Inflammatory macrophage treated with lipopolysaccharide for 4 hours (primary cell): ENCODE measurements at places on chromosomes 3 and 15.

DNA sequence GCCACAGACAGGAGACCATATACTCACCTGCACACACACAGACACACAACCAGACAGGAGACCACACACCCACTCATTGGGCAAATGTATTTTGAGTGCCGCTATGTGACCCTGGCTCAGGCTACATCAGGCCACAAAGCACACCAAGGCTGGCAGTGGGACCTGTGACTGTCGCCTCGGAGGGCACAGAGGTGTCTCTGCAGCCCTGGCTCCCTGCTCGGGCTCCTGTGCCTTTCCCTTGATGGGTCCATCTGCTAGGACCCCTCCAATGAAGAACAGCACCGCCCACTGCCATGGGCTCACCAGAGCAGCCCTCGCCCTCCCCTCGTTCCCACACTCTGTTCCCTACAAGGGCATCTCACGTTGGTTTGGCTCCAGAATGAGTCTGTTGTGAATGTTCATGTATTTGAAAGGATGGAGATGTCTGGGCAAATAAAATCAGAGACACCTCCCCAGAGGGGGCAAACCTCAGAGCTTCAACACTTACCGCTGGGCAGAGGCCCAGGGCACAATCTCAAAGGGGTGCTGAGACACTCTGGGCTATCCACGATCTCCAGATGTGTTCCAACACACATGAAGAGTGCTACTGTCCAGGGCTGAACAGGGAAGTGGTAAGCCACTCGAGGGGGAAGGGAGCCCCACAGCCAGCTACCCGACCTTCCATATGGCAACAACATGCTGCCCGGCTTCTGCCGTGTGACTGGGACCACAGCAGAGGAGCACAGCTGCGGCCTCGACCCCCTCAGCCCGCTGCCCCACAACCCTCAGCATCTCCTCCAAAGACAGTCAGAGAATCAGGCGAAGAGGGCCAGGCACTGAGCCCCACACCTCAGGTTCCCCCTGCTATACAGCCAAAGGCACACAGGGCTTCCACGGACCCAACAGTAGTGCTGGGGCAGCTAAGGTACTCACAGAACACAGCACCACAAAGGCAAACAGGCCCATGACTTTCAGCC is 74.9 kb downstream of the OCA2 start:
- no peak for DNase-seq

DNA sequence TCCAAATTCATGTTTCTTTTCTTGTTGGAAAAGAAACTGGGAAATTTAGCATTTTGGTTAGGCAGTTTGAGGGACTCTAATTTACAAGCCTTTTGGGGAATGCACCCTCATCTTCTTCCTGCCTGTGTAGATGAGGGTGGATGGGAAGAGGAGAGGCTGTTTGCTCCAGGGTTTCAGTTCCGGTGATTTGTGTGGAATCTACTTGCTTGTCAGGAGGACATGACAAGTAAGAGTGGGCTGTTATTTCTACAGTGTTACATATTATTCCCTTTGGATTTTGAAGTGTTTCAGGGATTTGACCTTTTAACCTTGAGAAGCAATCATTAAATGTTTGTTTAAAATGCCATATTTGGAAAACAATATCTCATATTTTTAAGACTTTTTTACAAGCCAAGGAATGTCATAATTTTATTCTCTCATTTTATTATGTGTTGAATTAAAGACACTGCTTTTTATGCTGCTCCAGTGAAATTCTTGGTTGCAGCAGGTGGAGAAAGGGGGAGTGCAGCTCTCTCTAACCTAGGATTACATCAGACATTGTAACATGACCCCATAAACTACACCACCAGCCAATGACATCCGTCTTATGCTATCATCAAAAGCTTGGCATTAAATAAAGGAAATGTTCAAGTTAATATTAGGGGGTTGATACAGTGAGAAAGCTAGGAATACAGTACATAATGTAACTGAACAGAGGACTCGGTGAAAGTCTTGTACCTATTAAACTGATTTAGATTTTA is 30.2 kb downstream of the PLAAT1 start:
- no peak for DNase-seq

GRCh38 chr3:57078344-57078634 is 17.8 kb downstream of the SPATA12 start:
- peak; percentile 57 for DNase-seq

- DNase-seq, result no peak
Observed at GRCh38 chr3:141532609-141533008, 45.8 kb downstream of the RASA2 start.

DNA sequence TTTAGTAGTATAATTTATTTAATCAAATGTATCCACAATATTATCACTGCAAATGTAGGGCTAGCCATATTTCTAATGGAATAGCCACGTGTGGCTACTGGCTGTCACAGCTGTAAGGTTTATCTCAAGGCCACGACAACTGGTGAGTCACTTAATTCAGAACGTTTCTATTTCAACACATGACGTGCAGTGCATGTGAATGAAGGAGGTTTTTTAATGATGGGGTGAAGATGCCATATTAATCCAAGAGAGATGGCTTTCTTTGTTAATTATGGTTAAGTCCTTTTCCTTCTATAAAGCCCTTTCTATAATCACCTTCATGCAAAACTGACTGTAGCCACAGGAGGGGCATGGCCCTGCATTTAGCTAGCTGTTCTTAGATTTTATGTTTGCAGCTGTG is 212.0 kb downstream of the FEZF2 start:
- DNase-seq, result no peak

DNA sequence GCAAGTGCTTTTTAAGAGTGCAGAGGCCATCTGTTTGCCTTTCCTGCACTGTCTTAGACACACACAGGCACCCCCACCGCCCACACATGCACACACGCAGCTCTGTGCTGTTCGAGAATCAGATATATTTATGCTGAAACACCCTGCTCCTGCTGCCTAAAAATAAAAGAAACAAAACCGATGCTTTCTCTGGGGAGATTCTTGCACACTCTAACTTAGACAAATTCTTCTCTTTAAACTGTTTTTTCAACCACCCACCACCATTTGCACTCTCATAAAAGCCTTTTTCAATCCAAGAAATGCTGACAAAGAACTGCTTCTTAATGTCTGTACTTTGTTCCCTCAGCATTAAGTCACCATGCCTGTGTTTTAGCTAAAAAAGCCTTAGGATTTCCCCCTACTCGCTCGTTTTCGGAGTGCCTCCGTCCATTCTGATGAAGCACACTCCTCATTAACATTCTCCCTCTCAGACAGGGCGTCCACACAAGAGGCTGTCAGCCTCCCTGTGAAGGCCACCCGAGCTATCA is 26.2 kb downstream of the SLC12A8 start:
- no peak for DNase-seq

DNA sequence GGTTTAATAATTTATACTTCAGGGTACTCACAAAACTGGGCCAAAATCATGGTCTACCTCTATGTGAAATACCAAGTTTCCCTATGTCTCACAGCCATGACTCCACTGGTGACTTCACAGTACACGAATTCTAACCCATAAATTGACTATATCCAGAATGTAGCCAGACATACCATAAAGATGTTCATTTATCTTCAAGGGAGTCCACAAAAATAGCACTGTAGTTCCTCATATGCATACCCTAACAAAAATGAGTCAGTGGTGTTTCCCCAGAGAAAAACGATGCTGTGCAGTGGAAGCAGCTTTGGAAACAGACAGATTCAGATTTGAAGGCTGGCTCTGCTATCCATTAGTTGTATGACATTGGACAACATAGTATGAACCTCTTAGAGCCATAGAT is 438.8 kb downstream of the FHIT start:
- DNase-seq, result peak; percentile 9

DNA sequence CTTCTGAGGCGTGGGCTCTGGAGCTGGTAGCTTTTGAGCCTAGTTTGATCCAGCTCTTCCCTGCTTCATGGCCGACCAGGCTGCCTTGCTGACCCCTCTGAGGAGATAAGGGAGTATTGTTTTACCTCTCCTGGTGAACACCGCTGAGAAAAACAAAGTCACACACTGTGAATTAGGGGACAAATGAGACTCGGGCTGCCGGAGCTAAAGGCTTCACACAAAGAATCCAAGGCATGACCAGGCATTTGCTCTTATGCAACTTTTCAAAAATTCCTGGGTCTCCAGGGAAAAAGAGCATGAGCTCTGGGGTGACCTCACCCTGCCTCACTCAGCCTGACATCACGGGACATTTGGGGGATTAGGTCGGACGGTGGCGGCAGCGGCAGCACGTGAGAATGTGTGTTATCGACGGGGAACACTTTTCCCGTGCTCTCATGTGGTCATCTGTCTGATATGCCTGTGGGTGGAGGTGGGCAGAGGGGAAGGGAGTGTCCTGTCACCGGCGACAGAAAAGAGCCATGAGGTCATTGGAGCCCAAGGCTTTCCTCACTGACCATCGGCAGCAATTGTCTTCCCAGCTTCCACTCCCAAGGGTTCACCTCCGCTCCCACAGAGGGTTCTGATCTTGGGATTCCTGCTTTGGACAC is 61.0 kb downstream of the TMEM44 start:
- peak; percentile 99 for DNase-seq

- DNase-seq, result peak; percentile 67
Observed at GRCh38 chr3:124928333-124929202, 6.0 kb downstream of the MUC13 start.

- DNase-seq, result peak; percentile 96
Observed at GRCh38 chr15:91852741-91853510, 582 bp upstream of the SLCO3A1 start.
